Retinal pigment epithelial cell (primary cell): ENCODE measurements at places on chromosomes 5 and 9.

- no peak for DNase-seq
Observed at GRCh38 chr5:178461004-178461730, 129.0 kb downstream of the COL23A1 start.

DNA sequence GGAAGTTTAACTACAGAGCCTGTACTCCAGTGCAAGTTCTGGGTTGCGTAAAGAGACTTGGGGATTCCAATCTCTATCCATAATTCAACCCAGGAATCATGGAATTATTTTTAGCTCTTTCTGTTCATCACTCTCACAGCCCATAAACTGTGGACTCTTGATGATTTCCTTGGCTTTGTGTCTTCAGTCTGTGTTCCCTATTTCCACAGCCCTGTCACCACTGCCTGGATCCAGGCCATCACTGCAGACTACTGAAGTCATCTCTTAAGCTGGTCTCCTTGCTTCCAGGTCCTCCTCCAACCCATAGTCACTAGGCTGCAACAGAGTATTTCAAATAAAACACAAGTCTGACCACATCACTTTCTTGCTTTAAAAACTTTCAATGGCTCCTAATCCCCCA is 211.7 kb downstream of the PLK2 start:
- DNase-seq = no peak

DNA sequence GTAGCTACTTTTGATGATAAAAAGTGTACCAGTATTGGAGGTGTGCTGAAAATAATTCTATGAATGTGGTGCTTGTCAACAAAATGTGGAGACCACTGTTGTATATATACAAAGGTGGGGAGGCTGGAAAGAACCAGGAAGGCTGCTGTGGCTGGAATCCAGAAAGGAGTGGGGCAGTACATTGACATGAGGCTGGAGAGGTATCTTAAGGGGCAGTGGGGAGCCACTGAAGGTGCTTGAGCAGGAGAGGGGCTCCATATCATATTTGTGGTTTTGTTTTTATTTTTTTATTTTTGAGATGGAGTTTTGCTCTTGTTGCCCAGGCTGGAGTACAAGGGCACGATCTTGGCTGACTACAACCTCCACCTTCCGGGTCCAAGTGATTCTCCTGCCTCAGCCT is 87.9 kb upstream of the NEURL1B start:
- DNase-seq = no peak

DNA sequence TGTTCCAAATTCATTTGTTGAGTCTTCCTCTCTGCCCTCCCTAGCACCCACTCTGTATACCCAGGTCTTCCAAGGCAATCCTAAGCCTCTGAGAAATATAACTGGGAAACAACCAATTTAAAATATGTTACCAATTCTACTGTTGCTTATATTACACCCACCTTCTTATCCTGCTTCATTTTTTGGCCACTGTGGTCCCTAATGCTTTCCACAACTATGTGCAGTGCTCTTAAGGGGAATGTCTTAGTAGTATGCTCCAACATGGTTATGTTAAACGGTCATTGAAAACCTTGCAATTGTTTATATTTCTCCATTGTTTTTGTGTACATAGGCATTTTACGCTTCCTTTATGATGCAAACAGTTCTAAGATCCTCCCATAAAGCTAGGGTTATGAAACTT is 273.1 kb upstream of the HAPLN1 start:
- DNase-seq = no peak

DNA sequence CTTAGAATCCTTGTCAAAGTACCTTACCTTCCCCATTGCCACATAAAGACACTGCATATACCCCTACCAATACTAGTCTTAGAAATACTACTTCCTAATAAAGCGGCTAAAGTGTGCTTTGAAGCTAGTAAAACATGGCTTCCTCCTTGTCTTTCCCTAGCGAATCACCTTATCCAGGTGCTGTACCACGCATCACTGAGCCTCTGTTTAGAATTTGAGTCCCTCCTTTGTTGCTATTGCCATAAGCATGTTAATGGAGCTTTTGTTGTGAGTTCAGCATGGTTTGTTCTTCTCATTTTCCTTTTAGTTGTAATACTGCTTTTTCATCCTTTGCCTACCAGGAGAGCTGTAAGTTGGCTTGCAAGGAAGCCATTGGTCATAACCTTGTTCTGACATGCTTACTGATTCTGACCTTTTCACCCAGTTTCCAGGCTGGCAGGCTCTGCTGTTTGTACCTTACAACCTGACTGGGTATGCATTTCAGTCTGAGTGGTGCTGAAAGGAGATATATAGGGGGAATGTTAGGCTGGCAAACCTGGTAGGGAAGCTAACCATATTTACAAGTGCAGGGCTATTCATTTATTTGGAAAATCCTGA is 49.8 kb downstream of the LMNB1 start:
- DNase-seq = no peak

DNA sequence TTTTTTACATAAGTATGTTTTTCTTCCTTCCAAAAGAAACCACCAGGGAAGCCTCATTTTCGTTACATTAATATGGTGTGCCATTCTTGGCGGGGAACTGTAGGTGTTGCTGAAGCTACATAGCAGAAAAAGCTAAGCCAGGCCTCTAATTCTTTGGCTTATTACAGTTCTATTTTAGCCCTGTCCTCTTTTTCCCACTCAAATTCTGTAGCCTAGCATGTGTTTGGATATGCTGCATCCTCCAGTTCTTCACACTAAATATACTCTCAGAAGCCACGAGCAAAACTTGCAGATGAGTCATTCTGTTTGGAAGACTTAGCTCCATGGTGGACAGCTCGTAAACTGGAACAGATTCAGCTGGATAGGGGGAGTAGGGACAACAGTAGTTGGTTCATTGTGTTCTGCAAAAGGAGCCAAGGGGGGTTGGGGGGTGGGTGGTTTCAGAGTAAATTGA is 369.4 kb downstream of the TMEM161B start:
- DNase-seq = no peak

GRCh38 chr5:61817472-61818326 is 485.6 kb downstream of the ZSWIM6 start:
- peak; percentile 28 for DNase-seq

GRCh38 chr9:94663140-94663539 is 23.8 kb upstream of the FBP1 start:
- DNase-seq = no peak

GRCh38 chr5:14818931-14819790 is 52.4 kb downstream of the ANKH start:
- peak; percentile 48 for DNase-seq

DNA sequence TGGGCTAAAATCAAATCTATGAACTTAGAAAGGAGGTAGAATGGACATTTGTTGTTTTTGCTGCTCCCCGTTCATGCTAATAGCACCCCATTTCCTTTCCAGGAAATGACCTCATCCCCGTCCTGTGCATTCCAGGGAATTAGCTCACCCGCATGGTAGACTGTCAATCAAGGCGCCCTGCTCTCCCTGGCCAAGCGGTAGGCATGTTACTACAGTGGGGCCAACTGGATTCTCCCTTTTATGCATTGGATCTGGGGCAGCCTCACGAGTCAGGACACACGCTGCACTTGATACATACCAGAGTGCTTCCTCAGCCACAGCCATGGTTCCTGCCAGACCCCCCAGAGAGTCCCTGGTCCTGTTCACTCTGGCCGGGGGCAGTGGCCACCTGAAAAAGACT is 111.0 kb upstream of the PTCH1 start:
- no peak for DNase-seq

DNA sequence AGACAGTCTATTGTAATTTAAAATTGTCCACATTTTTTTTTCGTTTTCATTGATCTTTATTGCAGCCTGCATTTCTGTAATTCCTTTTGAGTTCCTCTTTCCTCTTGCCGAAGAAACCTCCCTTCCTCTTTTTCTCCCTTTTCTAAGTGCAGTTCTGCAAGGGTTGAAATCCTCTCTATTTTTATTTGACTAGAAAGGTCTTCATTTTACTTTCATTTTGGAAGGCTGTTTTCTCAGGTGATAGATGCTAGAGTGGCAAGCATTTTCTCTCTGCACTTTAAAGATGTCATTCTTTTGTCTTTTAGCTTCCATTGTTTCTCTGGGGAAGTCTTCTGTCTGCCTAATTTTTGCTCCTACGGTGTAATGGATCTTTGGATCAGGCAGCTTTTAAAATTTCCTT is 248.5 kb downstream of the SMARCA2 start:
- no peak for DNase-seq

DNA sequence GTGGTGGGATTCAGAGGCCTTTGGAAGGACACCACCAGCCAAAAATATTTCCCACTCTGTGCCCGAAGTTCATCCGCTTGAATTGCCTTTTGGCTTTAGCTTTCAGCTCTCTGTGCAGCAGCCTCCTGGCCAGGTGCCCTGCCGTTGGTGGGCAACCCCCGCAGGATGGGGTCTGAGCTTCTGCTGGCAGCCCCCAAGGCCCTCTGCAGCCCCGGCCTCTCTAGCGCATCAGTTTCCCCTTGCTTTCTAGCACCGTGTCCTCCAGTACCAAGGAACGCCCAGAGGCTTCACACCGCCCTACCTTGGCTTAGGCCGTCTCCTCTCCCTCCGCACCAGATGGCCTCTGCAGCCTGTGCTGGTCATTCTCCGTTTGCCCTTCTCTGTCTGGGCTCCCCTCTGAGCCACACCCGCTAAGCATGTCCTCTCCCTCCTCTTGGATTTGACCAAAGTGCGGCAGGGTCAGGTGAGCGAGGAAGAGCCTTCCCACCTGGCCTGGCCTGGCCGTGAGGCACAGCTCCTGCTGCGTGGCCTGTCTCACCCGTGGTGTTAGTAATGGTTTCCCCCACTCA is 4.2 kb upstream of the TSC1 start:
- no peak for DNase-seq

DNA sequence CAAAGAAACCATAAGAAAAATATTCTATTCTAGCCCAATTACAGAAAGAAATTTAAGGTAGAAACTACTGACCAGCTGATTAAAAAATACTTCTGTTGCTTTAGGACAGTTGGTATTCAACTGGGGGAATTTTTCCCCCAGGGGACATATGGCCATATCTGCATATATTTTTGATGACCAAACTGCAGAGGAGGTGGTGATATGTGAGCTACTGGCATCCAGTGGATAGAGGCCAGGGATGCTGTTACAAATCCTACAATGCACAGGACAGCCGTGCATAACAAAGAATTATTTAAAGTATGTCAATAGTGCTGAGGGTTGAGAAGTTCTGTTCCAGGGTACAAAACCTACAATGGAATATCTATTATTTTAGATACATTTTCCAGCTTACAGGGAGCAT is 24.0 kb downstream of the ZFR start:
- no peak for DNase-seq

DNA sequence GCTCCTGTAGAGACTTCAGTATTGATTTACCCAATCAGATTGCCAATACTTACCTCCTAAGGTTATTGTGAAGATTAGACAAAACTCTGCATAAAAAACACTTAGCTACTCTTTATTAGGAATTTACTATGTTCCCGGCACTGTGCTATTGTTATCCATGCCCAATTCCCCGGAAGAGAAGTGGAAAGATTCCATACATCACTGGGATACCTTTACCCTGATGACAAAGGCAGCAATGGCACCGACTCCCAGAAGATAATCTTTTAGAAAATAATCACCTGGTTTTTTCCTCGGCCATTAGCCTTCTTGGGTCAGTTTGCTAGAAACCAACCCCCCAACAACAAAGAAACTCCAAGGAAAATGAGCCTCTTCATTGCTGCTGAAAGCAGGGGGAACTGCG is 226.0 kb downstream of the SNX18 start:
- DNase-seq = no peak

- peak; percentile 20 for DNase-seq
Observed at GRCh38 chr5:135139381-135140134, 105.5 kb upstream of the PITX1 start.

GRCh38 chr5:91177085-91177484 is 206.0 kb downstream of the ARRDC3 start:
- DNase-seq = no peak

- DNase-seq = no peak
Observed at GRCh38 chr5:145247745-145248040, 587.4 kb downstream of the PRELID2 start.

- DNase-seq = no peak
Observed at GRCh38 chr9:137302449-137303150, 529 bp upstream of the NRARP start.

DNA sequence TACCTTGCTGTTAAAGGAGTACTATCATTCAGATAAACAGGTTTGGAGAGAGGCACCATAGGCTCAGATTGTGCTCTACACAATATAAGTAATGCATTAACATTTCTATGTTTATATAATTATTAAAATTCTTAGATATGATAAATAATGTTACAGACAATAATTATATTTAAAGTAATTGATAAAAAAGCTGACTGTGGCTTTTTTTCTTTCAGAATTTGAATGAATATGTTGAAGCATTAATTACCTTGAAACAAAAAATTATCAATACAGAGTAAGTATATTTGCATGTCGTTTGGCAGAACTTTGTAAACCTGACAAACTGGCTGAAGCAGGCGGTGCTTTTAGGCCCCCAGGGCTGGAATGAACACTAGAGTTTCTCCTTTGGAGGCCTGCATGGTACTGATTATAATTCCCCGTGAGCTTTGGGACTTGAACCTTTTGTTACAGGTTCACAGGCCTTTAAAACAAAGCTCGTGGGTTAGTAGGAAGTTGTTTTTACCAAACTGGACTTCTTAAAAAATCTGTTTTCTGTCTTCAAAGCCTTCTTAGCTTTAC is 13.8 kb downstream of the ICE1 start:
- DNase-seq = no peak

- DNase-seq = no peak
Observed at GRCh38 chr5:104652271-104652861, 1089.8 kb upstream of the NUDT12 start.

DNA sequence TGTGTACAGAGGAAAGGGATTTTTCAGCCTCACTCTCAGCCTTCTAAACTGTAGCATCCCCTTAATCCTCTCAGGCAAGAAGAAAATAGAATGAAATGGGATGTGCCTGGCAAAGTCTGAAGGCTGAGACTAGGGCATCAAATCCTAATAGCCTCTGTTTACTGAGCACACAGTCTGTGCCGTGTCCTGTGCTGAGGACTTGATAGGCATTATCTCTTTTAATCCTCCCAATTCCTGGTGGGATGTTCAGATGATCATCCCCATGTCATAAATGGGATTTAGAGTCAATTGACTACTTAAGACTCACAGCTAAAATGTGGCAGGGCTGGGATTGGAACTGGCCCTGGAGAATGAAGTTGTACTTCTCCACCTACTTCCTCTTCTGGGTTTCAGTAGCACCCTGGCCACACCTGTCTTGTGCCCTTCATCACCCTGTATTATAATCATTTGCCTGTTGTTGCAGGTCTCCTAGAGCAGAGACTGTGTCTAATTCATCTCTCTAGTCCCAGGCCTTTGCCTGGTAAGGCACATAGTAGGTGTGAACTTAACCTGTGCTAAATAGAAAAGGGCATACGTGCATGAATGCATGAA is 81.0 kb downstream of the WWC1 start:
- no peak for DNase-seq

DNA sequence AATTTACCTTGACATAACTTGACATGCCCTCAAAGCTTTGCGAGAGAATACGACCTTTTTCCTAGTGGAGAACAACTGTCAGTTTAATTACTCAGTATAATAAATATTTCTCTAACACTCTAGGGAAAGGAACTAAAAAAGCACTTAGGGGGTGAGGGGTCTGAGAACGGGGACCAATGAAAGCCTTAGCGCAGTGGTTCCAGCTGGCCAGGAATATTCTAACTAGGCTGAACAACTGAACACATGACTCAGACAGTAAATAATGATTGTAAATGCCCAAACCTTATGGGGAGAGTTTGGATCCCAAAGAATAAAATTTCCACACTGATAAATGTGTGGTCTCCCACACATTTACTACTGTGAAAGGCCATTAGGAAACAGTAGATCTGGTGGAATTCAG is 14.9 kb downstream of the MYO10 start:
- no peak for DNase-seq

- DNase-seq = no peak
Observed at GRCh38 chr5:12704955-12705354, 800.7 kb upstream of the CTNND2 start.
